ENCODE measurements at places on chromosomes 2 and 18.

DNA sequence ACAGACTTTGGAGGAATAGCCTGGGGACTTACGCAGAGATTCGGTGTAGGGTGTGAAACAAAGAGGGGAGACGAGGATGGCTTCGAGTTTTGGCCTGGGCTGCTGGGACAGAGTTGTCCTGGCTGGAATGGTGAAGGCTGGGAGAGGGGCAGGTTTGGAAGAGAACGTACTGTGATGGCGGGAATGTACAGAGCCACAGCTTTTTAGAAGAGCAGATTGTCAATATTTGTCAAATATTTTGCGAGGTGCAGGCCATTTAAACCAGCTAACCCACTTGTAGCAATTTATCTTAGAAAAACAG, 14.4 kb upstream of the ITM2C start:
- no peak for DNase-seq

DNA sequence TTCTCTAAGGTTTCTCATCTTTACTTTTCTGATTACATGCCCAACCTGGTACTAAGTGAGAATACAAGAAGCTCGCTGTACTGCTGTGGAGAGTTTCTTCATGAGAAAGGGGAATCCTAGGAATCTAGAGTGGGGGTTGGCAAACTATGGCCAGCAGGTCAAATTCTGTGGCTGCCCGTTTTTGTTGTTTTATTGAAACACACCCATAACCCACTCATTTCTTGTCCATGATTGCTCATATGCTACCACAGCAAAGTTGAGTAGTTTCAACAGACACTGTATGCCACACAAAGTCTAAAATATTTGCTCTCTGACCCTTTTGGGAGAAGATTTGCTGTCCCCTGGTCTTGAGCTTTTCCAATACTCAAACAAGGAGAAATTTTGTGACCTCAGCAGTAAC, 58.8 kb downstream of the C2orf74 start:
- no peak for DNase-seq

- no peak for DNase-seq
Measured at GRCh38 chr2:1988594-1988993, 244.3 kb upstream of the PXDN start.

DNA sequence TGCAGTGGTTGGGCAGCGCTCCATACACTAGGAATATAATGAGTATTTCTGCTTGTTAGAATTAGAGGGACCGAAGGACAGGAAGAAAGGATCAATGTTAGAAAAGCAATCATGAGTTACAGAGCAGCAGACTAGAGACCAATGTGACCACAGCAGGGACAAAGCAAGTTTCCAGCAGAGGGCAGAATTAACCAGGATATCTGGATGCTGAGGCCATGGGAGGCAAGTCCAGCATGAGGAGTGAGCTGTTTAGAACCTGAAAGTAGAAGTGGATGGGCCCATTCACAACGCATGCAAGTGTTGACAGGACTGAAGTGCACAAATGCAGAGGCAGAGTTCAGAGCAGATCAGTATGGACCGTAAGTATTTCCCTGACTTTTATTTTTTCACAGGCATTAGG, 910.4 kb upstream of the GYPC start:
- DNase-seq: peak; percentile 26

- DNase-seq: no peak
Measured at GRCh38 chr18:26207937-26208336, 18.3 kb upstream of the TAF4B start.

DNA sequence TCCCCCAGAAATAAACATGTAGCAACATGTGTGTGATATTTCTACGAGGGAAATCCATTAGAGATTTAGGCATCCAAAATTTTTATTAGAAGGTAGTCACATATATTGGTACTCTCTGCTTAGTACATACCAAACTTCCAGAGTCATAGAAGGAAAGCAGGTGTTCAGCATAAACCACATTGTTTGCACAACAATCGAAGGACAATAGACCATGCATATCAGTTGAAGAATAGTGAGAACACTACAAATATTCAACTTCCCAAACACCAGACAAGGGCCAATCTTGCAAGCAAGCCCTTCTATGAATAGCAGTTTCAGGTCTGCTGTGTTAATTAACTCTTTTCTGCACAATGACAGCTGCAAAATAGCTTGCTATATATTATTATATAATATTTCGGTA, 702.2 kb downstream of the ERBB4 start:
- DNase-seq: no peak

DNA sequence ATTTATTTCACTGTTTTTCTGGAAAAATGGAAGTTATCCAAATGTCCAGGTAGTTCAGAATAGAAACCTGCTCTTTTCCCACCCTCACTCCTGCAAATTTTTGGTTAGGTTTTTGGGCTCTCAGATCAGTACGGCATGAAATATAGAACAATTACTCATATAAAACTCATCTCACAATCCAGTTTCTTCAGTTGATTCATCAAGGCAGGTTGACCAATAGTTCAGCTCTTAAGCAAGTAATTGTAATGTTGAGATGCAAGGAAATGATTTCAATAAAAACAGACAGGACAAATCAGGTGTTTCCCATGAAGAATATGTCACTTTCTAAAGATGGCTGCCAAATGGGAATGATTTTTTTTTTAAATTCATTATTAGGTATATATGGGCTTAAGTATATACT, 2.0 kb downstream of the RAB27B start:
- DNase-seq: no peak

GRCh38 chr2:72738096-72738495, 87.7 kb downstream of the EXOC6B start:
- no peak for DNase-seq

DNA sequence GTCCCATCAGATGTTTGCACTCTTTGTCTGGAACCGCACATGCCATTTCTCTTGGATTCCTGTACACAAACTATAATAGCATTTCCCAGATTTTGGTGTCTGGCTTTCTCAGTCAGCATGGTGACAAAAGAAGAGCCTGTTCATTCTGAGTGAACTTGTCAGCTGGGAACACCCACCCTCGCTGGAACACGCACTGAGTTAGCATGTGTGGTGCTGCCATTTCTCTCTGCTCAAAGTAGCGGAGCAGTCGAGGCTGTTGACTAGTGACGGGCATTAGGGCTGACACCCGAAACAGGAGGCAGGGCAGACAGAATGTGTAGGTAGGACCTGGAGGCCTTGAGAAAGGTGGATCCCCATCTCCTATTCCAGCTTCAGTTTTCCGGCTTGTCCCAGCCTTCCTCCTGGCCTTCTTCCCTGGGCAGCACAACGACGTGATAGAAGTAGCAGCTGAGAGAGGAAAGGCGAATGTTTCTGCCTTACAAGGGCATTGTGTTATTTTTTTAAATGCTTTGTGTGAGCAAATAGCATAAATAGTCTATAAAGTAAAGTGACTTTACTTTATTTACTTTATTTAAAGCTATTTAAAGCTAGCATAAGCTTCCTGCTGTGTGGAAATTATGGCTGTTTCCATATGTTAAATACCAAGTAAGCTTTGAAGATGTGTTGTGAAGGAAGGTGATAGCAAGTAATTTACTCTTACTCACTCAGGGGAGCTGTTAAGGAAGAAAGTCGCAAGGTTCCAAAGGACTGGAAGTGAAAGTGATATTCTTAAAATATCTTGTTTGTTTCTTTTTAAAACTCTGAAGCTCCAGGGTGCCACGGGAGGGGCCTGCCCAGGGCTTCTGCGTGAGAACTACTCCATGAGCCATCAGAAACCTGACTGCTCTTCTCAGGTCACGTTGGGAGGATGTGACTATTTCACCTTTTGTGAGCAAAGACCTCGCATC, 272.6 kb downstream of the NEDD4L start:
- DNase-seq: no peak

DNA sequence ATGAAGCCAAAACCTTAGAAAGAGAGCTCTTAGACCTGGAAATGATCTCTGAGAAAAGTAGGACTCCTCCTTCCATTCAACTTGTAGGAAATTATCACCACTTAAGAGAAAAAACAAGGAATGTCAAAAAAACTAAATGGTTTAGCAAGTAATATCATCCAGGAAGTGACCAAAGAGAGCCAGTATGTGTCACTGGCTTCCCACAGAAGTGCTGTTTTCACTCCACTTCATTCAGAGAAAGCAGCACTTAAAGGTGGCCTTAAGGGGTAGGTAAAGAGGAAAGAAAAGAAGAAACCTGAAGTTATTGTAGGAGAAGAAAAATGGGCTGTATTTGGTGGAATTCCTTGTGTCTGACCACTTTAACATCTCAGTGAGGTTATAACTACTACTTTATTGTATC, 414.4 kb upstream of the ETAA1 start:
- no peak for DNase-seq

DNA sequence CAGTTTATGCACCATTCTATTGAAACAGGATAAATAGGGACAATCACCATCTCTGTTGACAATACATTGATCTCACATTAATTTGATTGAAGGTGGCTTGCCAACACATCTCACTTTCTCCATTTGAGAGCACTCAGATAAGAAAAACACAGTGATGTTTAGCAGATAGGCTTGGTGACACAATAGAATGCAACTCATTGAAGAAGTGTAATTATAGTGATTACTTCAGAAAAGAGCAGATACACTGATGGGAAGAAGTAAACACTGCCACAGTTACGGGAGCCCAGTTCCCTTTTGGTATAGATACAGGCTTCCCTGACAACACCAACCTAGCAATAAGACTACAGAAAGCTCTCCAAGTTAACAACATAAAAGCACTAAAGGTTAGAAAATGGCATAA, 89.1 kb downstream of the FIGN start:
- DNase-seq: no peak

DNA sequence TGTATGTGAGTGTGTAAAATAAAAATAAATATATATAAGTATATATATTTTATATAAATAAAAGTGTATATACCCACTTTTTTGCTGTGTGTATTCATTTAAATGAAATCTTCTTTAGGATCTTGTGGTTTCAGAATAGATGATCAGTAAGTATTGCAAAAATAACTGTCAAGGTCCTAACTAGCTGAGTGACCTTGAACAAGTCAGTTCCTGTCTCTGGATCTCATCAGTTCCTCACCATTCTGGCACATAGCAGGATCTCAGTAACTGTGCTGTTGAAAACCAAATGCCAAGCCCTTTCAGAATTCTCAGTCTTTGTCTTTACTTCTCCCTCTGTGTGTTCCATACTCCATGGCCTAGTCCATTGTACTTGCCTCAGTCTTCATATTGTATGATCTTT, 115.3 kb upstream of the CXCR4 start:
- DNase-seq: no peak

- no peak for DNase-seq
Measured at GRCh38 chr2:7881063-7881462, 800.8 kb upstream of the ID2 start.

- no peak for DNase-seq
Measured at GRCh38 chr2:121969166-121969565, 213.7 kb downstream of the TSN start.

GRCh38 chr18:32530947-32531651, 60.4 kb upstream of the GAREM1 start:
- no peak for DNase-seq

DNA sequence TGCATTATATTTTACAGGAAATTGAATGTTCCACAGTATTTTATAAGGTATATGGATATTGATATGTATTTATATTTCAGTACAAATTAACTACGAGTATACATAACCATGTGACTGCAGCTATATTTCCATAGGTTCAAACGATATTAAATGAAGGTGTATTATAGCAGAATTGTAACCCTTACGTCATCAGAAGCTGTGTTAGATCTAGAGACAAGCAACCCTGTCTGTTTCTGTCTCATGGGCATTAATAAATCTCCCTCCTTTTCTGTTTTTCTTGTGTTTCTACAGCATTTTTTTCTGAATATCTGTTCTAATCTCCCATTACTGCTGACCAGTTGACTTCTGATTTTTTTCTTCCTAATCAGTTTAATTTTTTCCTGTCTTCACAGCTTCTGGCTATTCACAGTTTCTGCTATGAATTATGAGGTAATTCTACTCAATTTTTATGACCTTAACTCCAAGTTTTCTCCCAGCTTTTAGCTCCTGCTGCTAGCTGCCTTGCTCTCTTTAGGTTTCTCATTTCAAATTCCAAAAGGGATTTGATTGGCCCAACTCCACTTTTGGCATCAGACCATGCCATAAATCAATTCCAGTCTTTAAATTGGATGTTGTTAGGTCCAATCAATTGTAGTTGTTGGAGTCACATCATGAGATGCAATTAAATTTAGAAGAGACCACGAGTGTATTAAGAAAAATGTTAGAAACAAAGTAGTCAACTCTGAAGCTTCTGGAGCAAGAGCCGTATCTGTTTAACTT, 277.5 kb upstream of the ZSWIM2 start:
- no peak for DNase-seq

DNA sequence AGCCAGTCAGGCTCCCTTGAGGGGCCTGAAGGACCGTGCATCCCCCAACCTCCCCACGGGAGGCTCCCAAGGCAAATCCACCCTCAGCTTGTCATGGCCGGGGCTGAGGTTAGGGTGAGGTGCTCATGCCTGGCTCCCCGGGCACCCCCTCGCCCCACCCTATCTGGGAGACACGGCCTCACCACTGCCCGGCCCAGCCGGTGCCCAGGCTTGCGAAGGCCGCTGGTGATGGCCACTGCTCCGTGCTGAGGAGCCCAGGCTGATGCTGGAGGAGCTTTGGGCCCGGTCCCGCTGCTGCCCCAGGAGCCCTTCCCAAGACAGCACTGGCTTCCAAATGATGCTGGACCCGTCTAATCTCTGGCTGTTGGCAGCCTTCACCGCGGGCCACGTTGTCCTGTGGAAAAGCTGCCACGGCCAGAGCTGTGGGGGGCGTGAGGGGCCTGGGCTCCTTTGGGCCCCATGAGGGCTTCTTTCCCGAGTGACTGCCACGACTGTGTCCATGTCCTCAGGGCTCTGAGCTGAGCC, 135.7 kb upstream of the CTDP1 start:
- no peak for DNase-seq

DNA sequence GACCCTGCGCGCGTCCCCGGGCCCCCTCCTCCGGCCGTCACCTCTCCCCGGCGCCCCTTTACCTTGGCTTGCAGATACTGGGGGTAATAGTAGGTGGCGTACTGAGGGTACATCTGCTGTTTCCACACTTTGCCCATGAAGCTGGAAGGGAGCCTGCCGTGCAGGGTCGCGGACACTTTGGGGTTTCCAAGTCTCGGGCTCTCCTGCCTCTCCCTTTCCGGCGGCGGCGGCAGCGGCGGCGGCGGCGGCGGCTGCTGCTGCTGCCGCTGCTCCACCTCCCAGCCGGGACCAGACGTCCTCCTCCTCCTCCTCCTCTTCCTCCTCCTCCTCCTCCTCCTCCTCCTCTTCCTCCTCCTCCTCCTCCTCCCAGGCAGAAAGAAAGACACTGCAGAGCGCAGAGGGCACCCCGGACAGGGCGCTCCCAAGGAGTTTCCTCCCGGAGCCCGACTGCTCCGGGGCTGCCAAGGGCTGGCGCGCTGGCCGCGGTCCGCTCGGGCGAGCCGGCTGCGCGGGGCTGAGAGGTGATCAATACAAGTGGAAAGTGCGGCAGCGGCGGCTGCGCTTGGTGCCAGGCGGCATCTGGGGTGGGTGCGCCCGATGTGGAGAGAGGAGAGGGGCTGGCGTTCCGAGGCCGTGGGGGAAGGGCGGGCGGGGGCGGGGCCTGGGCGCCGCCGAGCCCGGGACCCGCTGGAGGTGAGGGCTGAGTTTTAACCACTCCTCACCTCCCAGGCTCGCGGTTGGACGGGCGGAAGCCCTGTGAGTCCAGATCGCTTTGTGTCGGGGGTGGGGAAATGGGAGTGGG, at the start of gene RBMS1:
Gene RBMS1 (minus strand): TSS at position 581 of the 802 bp plus-strand sequence. CDS start 444 bp downstream, at position 137.
- peak; percentile 16 for DNase-seq

- no peak for DNase-seq
Measured at GRCh38 chr2:111017034-111017622, 103.6 kb upstream of the BCL2L11 start.

GRCh38 chr2:232900811-232901735, 31.0 kb downstream of the SNORC start:
- DNase-seq: no peak

- no peak for DNase-seq
Measured at GRCh38 chr2:29627279-29627711, 294.1 kb downstream of the ALK start.

Measured in C1 segment of cervical spinal cord (tissue), 14 donors.